ENCODE measurements at places on chromosomes 4 and X.

DNA sequence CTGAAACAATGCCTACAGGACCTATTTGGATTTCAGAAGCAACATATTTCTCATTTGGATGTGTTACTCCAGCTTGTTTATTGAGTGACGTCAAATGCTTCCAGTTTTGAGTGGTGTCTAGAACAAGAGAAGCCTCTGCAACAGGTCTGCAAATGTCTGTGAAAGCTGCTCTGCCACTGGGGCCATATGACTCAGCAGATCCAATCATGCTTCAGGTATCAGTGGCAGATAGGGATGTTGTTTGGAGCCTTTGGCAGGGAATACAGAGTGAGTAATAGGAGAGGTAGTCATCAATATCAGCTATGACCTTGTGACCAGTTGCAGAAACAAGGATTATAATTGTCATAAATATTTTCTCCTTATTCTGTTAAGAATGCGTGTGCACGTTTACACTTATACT is 141.1 kb upstream of the ZXDA start:
- DNase-seq, result no peak

DNA sequence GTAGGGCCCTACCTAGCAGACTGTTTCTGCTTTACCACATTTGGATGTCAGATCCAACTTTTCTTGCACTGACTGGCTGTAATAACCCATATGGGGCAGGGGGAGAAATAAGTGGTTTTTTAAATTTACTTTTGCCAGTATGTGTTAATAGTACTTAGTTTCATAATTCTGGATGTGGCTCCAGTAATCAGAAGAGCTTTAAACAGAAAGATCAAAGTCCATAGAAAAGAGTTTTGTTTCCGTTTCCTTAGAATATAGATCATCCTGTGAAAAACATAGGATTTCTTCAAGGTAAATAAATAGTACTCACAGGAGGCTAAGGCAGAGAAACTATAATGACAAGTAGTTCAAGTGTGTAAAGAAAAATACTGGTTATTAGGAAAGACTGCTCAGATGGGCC is 85.6 kb downstream of the SLC39A8 start:
- no peak for DNase-seq

DNA sequence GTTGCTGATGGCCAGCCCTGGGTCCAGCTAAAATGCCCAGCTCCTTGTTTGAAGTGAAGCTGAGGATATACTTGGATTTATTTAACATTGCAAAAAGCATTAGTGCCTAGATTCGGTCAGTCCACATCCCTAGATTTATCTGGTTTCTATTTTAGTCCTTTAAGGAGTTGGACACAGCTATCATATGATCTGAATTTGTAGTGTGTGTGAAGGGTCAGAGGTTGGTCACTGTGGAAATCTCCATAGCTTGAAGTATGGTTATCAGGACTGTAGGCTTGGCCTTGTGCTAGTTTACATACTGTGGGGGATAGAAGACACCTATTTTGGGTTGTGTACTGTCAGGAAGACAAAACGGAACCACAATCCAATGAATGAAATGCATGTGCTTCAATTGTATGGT is 28.8 kb downstream of the NLGN3 start:
- no peak for DNase-seq

DNA sequence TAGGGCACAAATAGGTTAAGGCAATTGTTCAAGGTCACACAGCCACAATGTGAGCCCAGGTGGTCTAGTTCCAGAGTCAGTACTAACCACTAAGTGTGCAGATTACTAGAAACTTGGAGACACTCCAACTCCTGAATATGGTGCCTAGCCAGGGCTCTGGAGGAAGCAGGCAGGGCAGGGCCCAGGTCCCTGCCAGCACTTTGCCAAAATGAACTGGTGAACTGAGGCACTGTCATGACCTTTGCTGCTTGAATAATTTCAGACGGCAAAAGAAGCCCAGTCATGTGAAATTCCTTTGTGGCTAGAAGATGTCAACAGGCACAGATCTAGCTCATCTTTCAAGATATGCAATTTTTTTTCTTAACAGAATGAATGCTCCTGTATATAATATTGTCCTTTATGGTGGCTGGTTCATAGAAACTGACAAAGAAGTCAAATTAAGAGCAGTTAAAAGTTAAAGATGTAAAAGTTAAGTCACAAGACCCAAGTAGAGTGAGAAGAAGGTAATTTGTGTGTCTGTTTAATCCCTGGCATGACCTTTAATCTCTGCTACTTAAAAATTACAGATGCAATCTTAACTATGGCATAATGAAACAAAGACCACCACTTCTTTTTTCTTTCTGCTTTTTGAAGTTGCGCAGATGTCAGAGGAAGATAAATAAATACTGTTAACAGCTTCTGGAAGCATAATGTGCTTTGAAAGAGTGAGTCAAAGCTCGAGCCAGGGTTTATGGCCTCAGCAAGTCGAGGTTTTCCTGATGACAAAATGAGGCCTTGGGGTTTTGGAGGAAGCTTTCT is 54.1 kb downstream of the SHROOM3 start:
- no peak for DNase-seq

GRCh38 chr4:118281611-118282442 is 71.0 kb downstream of the PRSS12 start:
- DNase-seq, result no peak

Data from T-helper 22 cell (primary cell).